ENCODE measurements at places on chromosomes 2 and 18. TPM values are rescaled to one million over a fixed set of nuclear protein-coding genes. Genes with fewer than 3 reads are reported as not detected.

DNA sequence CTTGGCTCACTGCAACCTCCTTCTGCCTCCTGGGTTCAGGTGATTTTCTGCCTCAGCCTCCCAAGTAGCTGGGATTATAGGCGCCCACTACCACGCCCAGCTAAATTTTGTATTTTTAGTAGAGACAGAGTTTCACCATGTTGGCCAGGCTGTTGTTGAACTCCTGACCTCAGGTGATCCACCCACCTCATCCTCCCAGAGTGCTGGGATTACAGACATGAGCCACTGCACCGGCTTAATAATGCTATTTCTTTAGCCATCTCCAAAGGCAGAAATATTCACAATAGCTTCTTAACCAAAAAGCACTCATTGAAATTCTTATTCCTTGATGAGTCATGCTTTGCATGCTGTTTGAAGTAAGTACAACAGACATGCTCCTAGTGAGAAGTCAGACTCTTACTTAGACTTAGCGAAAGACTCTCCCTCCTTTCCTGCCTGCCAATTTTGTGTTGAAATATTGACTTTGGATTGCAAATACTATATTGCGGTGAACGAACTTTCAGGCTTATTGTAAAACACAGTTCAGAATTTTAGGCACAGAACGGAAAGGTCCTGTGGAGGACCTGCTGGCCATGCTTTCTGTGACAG is 4.4 kb downstream of the ACTR3 start:
- DNase-seq, result no peak

GRCh38 chr2:123993728-123994323 is 31.3 kb upstream of the CNTNAP5 start:
- DNase-seq, result peak; percentile 79

CAVIN2 gene
- total RNA-seq, result 3.1 TPM

GRCh38 chr2:217652761-217653639 is 349.8 kb downstream of the TNS1 start:
- DNase-seq, result no peak

GRCh38 chr2:33077844-33078243 is 131.1 kb downstream of the LTBP1 start:
- no peak for DNase-seq

DNA sequence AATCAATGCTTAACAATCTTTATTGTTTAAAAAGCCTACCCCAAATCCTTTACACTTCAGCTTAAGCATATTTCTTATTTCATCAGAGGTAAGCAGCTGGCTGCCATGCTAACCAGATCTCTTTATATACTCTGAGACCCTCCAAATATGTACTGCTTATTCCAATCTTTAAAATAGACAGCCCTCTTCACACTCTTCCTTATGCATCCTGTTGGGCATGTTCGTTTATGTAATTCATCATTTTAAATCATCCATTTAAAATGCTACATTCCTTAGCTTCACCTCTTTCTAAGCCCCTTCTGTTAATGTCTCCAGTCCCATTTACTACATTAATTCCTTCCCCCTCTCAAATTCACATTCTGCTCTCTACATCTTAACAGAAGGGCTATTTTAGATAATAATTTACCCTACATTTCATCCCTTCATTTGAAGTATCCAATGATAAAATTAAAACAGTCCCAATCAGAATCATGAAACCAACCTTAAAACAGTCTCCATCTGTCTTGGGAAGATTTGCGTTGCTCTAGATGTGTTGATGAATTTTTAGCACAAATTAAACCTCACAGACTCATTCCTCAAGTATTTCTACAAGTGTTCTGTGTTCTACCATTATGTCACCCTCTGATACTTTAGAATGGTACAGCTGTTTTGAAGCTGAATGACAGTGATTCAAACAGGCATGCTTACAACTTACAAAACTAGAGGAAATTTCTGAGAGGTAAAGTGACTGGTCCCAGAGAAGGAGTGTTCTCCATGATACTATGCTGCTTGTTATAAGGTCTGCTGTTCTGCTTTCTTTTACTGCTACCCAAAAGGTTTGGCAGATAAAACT is 59.1 kb downstream of the ZNF385B start:
- no peak for DNase-seq

GRCh38 chr18:59039449-59039848 is 100.2 kb upstream of the SEC11C start:
- DNase-seq, result no peak

DNA sequence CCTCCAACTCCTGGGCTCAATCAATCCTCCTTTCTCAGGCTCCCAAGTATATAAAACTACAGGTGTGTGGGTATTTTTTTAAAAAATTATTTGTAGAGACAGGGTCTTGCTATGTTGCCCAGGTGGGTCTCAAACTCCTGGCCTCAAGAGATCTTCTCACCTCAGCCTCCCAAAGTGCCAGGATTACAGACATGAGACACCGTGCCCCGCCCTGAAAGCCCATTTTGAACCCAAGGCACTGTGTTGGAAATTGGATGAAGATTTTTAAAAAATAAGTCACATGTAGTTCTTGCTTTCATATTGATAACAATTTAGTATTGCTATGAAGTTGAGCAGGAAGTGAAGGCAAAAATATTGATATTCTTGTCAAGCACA is 472.5 kb upstream of the TNP1 start:
- DNase-seq, result no peak

NAPG gene
- 50.4 TPM for total RNA-seq

DNA sequence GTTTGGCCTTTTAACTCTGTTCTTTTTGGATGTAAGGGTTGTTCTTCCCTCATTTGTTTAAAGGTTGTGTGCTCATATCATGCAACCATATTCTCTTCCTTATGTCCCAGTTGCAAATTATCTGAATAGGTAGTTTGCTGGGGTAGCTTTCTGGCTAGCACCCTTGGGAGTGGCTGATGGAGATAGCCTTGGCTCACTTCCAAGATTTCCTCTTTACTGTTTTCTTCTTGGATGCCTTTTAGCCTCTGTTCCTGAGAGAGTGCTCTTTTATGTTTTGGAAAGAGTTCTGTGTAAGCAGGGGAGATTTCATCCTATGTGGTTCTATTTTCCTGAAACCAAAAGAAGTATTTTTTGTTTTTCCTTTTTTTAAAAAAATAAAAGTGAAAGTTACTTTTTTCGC is 25.4 kb downstream of the USP14 start:
- DNase-seq, result no peak

DNA sequence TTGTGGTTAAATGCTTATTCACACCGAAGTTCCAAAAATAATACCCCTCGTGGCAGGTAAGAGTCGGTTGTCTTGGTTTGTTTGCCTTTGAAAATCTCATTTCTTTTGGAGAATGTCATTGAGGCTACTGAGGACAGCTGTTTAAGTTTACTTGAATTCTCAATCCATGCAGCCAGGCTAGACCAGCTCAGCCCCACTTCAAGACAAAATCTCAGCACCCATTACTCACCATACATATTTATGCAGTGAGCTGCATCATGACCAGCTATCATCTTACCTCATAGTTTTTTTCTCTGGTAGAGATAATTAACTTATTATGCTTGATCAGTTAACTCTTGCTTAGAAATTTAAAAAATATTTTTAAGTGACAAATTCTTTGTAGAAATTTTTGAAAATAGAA is 115.9 kb downstream of the HAUS1 start:
- no peak for DNase-seq

DNA sequence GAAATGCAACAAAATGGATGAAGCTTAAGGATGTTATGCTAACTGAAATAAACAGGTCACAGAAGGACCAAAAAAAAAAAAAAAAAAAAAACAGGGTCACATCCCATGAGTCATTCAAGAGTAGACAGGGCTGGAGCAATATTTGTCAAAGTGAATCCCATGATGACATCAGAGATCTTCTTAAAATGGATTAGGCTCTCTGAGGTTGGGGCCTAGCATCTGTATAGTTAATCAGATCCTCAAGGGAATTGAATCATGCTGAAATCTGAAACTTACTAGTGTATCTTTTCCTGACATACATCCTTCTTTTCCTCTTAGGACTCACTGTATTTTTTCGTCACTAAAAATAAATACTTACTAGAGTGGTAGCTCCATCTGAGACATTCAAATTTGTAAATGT is 380.6 kb upstream of the NXPH2 start:
- DNase-seq, result no peak

DLGAP1 gene
- total RNA-seq, result 8.8 TPM

COX5B gene
- total RNA-seq, result 374 TPM

GRCh38 chr2:240762249-240762648 is 57.8 kb downstream of the KIF1A start:
- no peak for DNase-seq

DNA sequence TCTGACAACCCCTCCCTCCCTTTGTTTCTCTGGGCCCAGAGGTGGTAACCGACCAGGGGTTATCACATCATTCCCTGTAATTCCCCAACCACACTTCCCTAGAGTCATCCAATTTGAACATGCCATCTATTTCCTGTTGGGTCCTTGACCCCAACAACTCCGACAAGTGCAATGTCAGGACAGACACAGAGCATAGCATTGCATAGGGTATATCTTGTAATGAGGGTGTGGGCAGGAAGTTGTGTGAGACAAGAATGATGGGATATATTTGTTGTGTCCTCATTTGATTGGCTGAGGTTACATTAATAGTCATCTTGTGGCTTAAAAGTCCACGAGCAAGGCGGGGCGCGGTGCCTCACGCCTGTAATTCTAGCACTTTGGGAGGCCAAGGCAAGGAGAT is 33.4 kb upstream of the CNOT11 start:
- DNase-seq, result no peak

DNA sequence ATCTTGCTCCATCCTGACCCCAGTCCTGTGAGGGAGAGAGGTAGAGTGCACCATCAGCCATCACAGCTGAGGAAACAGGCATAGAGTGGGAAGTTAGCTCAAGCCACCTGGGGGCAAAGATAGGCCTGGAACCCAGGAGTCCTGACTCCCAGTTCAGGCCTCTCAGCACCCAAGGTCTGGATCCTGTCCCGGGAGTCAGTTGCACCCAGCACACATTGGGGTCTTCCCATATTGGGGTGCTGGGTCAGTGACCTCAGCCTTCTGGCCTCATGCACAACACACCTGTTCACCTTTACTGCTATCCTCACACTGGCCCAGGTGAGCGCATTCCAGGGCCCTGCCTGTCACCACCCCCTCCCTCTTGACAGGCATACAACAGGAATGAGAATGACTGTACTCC is 24.7 kb downstream of the ST8SIA5 start:
- no peak for DNase-seq

GRCh38 chr18:63689064-63689463 is 13.7 kb upstream of the SERPINB11 start:
- no peak for DNase-seq

DNAH6 gene
- total RNA-seq, result 0.15 TPM

DNA sequence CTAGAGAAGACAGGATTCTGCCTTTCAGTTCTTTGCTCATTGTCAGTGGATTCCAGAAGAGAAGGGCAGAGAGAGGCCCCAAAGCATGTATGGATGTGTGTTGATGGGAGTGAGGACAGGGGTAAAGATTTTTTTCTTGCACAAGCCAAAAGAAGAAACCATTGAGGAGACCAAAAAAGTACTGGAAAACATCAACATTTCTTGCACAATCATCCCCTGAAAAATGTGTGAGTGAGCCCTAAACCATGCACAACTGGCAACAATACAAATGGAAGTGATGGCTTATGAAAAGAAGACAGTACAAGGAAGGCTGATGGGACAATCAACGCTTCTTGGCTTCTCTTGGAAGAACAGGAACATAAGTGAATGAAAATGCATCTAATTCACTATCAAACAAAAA is 5.6 kb upstream of the SMAD7 start:
- no peak for DNase-seq
